ENCODE measurements at places on chromosomes 1 and 21.

GRCh38 chr1:205587581-205587980, 44.2 kb downstream of the ELK4 start:
- DNase-seq = no peak

DNA sequence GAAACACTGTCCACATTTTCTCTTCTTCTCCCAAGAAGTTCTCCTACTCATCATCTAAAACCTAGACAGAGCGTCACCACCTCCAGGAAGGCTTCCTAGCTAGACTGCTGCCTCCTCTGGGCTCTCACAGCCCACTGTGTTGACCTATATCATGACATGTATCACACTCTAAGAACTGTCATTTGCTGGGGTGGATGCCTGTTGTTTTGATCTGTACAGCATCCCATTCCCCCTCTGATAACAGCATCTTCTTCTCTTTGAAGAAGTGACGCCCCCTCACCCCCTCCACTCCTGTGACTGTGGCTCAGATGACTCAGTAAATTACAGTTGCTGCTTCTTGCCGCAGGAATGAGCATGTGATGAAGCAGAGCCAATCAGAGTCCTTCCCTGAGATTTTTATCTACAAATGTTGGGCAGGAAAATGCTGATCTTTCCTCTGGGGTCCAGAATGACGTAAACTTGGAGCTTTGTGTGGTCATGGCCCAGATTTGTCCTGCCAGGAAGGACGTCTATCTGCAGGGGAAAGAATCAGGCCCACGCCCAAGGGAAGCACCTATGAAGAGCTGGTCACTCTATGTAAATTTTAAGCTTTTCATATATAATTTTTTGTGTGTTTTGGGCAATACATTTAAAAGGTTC, 28.0 kb upstream of the FOXO6 start:
- no peak for DNase-seq

DNA sequence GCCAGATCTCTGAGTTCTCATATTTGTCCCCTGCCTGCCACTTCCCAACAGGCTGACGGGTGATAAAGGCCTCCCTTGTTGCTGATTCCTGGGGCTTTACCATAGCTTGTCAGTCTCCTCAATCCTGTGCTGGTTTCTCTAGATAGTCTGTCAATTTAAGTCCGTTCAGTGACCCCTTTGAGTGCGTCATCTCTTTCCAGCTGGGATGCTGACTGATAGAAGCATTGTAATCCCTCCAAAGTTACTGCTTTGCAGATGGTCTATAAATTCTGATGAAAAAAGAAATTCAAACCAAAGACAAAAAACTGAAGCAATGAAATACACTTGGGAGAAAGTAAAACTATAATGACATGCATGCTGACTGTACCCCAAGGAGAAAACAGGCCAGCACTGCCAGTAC, 28.3 kb downstream of the RHOU start:
- no peak for DNase-seq

DNA sequence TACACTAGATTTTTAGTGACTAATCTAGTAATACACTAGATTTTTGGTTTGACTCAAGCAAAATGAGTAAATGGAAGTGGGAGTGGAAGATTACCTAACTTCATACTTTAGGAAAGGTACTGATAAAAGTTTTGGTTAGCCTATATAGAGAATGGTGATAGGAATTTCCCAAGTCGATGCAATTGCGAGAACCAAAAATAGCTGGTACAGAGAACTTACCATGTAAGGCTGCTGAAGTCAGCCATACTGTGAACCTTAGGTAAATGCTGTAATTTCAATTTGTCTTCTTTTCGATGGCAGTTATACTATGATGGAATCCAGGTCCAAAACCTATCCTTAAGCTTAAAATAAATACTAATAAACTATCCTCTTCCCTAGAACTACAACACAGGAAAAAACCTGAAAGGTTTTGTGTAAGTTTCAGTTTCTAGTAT, 4.6 kb downstream of the PNRC2 start:
- DNase-seq = no peak

GRCh38 chr21:15592957-15593356, 136.8 kb upstream of the USP25 start:
- DNase-seq = no peak

Data from T-helper 9 cell (primary cell).